ENCODE measurements at places on chromosomes 11 and 22.

DNA sequence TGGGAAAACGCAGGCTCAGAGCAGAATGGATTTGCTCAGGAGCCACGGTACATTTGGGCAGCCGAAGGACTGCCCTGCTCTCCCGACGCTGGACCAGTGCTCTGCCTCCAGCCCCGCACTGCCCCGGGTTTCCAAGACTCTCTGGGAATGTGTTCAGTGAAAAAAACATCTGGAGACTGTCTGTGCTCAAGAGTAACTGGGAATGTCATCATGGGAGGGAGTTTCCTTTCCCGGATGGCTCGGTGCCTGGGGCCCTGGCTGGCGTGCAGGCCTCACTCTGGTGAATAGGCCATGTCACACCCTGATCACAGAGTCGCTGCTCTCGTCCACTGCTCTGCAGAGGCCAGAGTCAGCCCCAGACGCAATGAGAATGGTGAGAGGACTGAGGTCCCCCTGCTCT lies 9.8 kb upstream of the APOL6 start:
- no peak for DNase-seq

DNA sequence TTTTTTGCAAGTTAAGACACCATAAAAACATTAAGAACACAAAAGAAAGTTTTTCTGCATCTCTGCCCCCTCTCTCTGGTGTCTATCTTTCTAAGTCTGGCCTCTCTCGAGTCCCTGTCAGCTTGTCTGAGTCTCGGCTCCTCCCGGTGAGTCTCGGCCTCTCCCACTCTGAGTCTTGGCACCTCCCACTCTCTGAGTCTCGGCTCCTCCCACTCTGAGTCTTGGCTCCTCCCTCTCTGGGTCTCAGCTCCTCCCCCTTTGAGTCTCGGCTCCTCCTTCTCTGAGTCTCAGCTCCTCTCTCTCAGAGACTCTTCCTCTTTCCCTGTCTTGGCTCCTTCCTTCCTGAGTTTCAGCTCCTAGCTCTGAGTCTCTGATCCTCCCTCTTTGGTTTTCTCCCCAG lies 72.5 kb upstream of the AMPD3 start:
- no peak for DNase-seq

DNA sequence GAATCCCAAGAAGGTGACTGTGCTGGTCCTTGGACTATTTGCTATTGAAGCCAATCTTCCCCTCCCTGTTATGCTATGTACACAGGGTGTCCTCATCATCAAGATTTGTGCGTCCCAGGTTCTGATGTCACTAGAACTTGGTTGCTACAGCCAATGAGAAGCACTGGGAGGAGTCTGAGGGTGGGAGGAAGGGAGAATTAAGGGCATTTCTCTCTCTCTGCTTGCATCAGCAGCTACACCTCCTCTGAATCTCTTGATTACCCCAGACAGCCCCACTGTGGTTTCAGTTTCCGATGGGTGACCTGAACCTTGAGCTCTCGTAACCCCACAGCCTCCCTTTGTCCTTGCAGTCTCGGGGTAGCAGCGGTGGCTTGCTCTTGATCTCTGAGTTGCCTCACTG lies 212.4 kb upstream of the SESN3 start:
- no peak for DNase-seq

DNA sequence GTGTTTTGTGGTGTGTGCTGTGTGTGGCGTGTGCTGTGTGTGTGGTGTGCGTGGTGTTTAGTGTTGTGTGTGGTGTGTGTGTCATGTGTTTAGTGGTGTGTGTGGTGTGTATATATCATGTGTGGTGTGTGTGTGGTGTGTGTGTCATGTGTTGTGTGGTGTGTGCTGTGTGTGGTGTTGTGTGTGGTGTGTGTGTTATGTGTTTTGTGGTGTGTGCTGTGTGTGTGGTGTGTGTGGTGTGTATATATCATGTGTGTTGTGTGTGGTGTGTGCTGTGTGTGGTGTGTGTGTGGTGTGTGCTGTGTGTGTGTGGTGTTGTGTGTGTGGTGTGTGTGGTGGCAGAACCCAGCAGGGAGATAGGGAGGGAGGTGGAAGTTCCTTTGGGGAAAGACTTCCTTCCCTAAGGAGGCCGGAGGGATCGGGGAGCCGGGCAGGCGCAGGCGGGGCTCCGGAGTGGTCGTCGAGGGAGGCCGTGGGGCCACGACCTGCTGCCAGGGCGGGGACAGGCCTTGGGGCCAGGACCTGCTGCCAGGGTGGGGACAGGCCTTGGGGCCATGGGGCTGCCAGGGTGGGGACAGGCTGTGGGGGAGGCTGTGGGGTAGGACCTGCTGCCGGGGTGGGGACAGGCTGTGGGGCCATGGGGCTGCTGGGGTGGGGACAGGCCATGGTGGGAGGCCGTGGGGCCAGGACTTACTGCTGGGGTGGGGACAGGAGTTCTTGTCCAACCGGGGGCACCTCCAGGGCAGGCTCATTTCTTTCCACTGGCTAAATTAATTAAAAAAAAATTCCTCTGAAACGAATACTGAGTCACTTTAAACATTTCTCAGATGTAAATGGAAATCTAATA lies 15.2 kb downstream of the PIM3 start:
- no peak for DNase-seq

GRCh38 chr11:1398528-1399235 lies 8.9 kb downstream of the BRSK2 start:
- DNase-seq, result no peak

DNA sequence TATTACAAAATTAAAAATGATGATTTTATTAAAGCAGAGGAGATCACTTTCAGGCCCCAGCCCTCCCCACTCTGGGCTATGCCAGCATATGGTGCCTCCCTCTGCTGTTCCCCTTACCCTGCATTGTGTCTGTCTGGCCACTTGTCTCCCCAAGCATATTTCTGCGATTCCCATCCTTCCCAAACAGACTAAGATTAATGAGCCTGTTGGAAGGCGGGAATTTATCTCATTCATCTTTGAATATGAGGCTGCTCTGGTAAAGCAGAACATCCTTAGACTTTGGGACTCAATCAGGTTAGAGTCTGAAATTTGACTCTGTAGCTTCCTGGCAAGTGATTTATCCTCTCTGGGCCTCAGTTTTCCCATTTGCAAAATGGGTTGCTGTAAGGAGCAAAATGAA lies 25.7 kb downstream of the AMPD3 start:
- no peak for DNase-seq

DNA sequence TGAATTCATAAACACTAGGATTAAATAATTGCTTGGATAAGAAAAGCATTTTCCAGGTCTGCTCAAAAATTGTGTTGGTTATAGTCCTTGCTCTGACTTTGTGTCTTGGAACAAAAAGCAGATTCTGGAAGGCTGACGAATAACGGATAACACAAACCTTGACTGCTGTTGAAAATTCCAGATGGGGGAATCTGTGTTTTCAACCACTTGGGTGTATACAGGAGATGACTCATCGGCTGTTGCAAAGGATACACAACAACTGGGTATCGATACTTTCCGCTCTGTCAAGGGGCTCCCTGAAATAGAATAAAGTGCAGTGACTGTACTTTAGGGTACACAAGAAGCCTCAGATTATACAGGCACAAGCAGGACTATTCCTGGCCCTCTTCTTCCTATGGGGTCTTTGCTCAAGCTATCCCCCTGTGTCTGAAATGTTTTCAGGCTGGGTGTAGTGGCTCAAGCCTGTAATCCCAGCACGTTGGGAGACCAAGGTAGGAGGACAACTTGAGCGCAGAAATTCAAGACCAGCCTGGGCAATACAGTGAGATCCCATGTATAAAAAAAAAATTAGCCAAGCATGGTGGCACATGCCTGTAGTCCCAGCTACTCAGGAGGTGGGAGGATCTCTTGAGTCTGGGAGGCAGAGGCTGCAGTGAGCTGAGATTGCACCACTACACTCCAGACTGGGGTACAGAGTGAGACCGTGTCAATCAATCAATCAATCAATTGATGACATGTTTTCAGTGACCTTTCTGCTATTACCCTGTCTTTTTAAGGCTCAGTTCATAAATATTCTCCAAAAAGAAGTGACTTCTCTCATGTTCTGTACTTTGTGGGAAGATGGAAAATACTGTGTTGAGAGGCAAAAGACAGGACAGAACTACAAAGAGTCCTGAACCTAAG lies 48.6 kb upstream of the UCP3 start:
- DNase-seq, result no peak

DNA sequence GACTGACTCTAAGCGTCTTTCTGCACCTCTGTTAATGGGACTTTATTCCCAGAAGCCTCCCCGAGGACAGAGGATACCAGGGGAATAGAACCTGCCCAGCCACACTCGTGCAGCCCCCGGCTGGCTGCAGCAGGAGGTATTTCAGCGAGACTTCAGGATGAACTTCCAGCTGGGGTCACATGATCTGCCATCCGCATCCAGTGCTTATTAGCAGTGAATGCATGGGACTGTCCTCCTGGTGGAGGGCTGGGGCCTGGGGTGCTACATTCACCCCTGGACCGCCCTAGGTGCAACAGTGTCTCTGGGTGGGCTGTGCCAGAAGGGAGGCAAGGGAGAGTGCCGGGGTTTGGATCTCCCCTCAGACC lies 1.6 kb downstream of the DUSP8 start:
- DNase-seq, result no peak

DNA sequence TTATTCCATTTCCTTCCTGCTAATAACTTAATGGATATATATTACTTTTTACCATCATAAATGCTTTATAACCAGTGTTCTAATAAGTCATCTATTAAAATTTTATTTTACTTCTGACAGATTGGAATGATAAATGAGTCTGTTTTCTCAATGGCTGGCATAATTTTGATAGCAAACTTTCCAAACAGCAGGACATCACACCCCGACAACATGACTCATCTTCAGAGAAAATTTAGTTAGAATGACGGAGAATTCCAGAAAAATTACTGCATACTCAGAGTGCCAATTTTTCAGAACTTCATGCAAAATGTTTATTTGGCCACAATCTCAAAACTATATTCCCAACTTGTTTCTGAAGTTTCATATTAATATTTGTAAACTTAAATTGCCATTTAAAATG lies 174.4 kb downstream of the SWAP70 start:
- no peak for DNase-seq

DNA sequence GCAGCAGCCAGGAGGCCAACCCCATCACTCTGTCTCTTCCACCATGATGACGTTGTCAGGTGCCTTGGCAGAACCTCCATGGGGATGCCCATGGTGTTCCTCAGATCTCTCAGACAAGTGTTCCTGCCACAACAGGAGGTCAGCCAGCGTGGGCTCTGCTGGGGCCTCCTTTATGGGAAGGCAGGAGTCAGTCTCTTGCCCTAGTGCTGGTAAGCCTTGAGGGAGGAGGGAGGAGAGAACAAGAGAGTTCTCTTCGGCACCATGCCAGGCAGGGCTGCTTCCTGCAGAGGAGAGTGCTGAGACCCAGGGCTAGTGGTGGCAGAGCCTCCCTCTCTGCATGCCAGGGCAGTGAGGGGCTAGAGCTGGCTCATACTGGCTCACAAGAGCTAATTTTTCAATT lies 32.5 kb downstream of the GNAZ start:
- no peak for DNase-seq

DNA sequence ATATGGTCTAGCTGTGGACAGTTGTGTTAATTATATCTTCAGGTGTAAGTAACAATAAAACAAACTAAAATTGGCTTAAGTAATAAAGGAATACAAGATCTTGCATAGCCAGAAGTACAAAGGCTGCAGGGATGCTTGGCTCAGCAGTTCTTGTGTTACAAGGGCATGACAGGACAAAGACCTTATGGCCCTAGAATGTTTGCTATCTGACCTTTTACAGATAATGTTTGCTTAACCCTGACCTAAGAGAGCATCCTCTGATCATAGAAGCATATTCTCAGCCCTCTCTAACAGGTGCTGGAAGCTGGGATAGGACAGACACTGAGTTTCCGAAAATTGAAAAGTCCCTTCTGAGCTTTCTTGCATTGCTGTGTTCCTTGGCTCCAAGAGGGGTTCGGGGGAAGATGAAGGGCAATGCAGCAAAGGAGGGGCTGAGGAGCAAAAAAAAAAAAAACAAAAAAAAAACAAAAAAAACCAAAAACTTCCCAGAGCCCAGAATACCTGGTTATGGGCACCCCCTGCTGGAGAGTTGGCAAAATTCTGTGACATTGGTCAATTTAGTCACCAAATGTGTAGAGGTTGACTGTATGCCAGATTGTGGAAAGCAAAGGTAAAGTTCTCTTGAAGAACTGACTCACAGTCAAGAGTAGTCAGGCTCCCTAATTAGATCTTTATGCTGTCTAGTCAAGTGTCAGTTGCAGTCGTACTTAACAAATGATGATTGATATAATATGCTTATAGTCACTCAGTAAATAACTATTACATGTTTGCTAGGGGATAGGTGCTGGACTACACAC lies 10.4 kb upstream of the HIKESHI start:
- peak; percentile 9 for DNase-seq

DNA sequence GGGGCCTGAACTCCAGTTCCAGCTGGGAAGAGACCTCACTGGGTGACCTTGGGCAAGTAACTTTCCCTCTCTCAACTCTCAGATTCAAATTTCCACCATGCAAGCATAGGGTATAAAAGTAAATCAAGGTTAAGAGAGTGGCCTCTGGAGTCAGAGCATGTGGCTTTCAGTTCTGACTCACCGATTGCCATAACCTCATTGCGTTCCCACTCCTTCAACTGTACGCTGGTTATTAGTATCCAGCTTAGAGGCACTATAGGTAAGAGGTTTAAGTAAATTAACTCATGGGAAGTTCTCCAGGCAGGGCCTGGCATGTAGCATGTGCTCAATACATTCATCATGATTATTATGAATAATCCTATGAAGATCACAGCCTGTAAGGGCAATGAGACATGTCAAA lies 88.3 kb downstream of the FBXO7 start:
- DNase-seq, result no peak

GRCh38 chr22:25540908-25541660 lies 23.4 kb upstream of the GRK3 start:
- no peak for DNase-seq

DNA sequence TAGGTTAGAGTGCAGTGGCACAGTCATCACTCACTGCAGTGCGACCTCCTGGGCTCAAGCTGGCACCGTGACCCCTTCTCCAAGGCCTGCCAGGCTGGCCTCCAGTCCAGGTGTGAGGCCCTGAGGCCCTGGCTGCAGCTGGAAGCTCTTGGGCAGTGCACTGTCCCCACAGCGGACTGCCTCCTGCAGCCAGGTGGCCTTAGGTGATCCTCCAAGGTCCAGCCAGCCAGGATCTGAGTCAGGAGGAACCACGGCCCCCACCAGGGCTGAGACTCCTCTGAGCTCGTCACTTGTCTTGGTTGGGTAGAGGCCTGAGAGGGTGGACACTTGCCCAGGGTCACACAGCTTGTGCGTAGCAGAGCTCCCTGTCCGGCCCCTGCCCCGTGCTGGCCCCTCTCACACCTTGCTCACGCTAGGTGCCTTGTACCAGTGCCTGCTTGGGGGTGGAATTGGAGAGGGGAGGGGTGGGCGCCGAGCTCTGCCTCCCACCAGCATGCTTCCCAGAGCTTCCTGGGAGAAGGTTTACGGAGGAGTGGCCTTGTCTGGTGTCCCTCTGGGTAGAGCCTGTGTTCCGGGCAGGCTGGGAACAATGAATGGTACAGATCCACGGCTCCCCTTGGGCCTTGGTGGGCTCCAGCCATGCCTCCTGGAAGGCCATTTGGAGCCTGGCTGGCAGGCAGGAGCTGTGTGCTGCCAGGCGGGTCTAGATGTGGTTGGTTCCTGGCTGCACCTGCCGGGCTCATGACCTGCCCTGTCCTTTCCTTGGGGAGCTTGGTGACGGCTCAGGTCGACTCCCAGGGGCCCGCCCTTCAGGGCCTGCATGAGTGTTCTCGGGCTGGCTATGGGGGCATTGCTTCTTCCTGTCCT lies 20.6 kb downstream of the KCNQ1 start:
- no peak for DNase-seq

GRCh38 chr22:26579331-26579886 lies 10.5 kb downstream of the TPST2 start:
- no peak for DNase-seq

- no peak for DNase-seq
These were observed 58.4 kb downstream of the EFCAB6 start for GRCh38 chr22:43753688-43754087.
